ENCODE measurements at places on chromosomes 1 and 21. TPM values are rescaled to one million over a fixed set of nuclear protein-coding genes. Genes with fewer than 3 reads are reported as not detected.

The SPATA45 gene
- 0.65 TPM for total RNA-seq

DNA sequence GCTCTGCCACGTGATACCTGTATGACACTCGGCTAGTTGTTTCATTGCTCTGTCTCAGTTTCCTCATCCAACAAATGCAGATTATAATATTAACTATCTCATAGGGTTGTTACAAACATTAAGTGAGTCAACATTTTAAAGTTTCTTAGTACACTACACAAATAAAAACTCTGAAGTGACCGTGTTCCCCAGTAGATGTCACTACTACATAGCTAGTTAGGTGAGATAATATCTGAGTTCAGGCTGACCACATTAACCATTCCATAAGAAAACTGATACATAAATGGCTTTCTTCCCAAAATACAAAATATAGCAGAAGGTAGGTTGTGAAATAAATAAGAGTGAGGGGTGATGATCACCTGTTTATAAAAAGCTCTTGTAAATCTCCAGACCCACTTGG is 214.1 kb downstream of the NUF2 start:
- no peak for DNase-seq

DNA sequence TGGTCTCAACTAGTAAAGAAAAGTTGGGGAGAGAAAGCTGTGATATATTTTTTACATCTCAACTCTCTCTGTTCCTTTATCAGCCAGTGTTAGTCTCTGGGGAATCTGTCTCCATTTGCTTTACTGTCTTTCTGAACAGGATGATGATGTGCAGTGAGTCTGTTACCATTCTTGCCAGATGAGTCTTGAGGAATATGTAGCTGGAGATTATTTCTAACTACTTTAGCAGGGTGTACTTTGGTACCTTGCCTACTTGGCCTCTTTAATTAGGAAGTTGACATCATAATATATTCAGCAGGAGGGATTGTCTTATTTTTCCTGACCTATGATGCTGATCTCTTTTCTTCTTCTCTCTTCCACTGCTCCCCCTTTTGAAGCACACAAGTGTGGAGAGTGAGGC is 15.7 kb upstream of the HAX1 start:
- no peak for DNase-seq

DNA sequence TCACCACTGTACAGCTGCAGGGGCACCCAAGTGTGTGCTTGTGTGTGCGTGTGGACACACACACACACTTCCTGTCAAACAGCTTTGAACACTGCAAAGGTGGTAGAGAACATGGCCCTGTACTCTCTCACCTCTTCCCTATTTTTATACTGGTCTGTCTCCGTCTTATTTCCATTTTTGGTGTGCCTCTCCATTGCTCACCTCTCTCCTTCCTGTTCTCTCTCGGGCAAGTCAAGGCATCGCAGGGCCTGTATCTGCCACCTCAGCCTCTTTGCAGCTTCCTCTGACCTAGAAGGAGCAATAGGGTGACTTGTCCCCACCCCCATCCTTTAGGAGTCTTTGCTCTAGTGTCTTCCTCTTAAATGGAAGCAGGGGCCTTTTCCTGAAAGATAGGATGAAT is 2.2 kb downstream of the SMCP start:
- DNase-seq, result no peak

The ACTA1 gene
- 56.2 TPM for total RNA-seq

All from H1 (cell line).